Neuronal stem cell (in vitro differentiated cells): ENCODE measurements at places on chromosomes 7 and 10.
A peak's percentile ranks its signal among the peaks of the same experiment; 100 is the strongest.

DNA sequence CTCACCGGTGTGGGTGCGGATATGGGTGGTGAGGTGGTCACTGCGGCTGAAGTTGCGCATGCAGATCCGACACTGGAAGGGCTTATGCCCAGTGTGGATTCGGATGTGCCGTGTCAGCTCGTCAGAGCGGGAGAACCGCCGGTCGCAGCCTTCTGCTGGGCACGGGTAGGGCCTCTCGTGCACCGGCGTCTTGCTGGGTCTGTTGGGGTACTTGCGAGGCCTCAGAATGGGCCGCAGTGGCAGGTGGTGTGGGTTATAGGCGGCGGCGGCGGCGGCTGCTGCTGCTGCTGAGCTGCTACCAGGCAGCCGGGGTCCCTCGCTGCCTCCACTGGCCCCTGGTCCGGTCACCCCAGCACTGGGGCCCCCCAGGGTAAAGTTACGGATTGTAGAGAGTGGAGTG, 2.7 kb downstream of the EGR2 start:
- DNase-seq: no peak

GRCh38 chr7:68183176-68183575, 1186.5 kb downstream of the TYW1 start:
- DNase-seq: no peak

DNA sequence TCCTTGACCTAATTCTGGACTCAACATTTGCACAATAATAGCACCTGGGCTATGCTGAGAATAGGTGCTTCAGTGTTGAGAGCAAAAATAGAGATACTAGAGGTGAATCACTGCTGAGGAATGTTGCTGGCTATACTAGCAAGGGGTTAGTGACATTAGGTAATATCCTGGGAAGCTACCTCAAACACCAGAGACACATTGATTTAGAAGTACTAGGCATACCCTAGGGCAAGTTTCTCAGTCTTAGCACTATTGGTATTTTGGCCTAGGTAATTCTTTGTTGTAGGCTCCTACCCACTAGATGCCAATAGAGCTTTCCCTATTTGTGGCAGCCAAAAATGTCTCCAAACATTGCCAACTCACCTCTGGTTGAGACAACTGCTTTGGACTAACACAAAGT, 484.0 kb upstream of the MBL2 start:
- no peak for DNase-seq

GRCh38 chr10:47042780-47043750, 131.8 kb downstream of the PTPN20 start:
- no peak for DNase-seq

GRCh38 chr10:57715233-57715632, 552.5 kb downstream of the IPMK start:
- DNase-seq: no peak

- no peak for DNase-seq
Measured at GRCh38 chr7:41997151-41997550, 239.9 kb downstream of the GLI3 start.

GRCh38 chr10:29658984-29659965, 24.5 kb upstream of the SVIL start:
- no peak for DNase-seq

DNA sequence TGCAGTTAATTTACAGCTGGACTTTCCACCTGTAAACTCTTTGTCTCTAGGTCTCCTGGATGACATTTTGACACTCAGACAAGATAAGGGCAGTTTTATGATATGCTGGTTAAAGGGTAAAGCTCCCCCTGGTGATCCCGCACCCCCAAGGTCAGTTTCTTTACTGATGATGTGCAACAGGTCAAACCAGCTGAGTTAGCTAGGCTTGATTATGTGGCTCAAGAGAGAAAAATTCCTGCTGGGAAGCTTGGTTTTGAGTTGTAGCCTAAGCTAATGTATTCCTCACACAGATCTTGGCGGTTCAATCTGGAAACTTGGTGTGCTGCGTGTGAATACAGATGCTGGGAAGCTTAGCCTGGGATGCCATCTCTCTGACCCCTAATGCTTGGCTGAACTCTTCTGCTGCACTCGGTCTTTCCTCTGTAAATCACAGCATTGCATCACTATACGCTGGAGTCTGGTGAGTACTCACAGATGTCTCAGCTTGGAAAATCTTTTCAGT, 11.4 kb upstream of the AKR1D1 start:
- DNase-seq: no peak

GRCh38 chr10:125134916-125135770, 25.2 kb downstream of the CTBP2 start:
- no peak for DNase-seq

- no peak for DNase-seq
Measured at GRCh38 chr7:8232999-8233847, 28.7 kb downstream of the ICA1 start.

GRCh38 chr10:48234787-48235186, 39.7 kb downstream of the FRMPD2 start:
- DNase-seq: no peak

GRCh38 chr10:34063592-34063991, 729.1 kb upstream of the NRP1 start:
- no peak for DNase-seq

- DNase-seq: no peak
Measured at GRCh38 chr10:34426041-34426440, 389.1 kb downstream of the PARD3 start.

DNA sequence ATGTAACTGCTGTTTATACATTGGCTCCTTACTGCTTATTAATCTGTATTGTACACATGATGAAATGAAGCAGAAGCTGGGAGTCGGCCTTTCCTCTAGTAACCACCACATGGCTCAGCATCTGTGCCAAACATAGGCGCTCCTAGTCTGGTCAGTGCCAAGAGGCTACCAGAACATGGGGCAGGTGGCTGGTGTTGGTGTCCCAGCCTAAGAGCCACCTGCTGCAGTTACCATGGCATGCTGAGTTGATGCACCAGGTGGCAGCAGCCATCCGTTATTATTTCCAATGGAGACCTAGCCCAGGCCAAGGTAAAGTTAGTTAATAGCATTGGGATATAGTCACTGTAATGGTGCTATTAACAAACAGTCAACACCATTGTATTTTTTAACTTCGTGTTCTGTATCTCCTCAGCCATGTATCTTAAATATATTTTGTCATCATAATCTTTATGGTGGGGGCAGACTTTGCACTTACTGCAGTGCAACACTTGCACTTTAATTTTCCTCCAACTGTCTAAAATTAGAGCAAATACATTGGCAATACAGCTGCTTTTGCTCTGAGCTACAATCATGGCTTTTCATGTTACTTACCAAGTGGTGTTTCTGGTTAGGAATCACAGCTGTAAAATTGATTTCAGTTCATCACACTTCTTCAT, 33.1 kb downstream of the HBP1 start:
- peak; percentile 8 for DNase-seq

- no peak for DNase-seq
Measured at GRCh38 chr7:90777041-90777440, 180.9 kb downstream of the CDK14 start.

- peak; percentile 78 for DNase-seq
Measured at GRCh38 chr7:35906191-35906908, 105.5 kb downstream of the SEPTIN7 start.

DNA sequence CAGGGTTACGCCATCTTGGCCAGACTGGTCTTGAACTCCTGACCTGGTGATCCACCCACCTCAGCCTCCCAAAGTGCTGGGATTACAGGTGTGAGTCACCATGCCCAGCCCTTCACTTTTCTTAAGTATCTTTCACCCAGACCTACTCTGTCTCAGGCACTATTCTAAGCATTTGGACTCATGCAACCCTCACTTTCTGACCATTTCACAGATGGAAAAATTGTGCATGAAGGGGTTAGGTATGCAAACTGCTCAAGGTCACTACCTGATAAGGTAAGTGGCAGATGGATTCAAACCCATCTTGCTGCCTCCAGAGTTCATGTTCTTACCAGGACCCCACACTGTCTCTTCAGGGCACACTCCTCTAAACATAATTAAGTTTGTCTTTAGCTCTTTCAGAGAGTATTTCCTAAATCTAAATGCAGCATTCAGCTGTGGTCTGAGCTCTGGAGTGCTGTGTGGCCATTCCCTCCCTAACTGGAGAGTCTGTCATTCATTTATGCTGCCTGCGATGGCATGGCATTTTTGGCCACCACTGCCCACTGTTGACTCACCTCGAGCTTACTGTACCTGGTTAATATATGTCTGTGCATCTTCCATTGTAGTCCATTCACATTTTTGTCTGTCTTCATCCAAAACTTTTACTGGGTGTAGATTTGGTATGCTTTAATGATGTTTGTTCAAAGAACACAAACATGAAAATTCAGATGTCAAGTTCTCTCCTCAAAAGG, 88.4 kb downstream of the CCDC71L start:
- no peak for DNase-seq

DNA sequence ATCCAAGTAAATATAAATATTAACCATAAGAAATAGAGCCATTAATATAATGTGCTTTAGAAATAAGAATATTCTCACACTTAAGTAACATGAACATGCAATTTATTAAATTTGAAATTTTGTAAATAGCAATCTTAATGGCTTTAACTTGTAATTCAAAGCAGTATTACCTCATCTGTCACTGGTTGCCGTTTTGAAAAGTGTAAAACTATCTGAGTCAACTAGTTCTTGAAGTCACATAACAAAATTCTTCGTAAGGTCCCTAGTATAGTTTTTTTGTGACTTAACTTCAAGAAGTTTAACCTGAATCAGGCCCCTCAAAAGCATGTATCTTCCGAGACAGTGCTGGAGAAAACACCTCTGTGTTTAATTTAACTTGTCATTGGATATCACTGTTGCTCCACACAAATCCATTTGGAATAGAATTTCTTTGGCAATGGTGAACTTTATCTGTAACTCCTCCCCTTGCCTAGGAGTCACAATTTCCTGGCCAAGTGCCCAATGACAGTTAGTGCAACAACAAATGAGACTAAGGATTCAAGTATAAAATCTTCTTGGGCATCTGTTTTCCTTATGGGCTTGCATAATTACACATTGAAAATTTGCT, 47.1 kb downstream of the NT5C2 start:
- no peak for DNase-seq

- DNase-seq: peak; percentile 29
Measured at GRCh38 chr10:75540981-75541380, 109.6 kb downstream of the LRMDA start.

DNA sequence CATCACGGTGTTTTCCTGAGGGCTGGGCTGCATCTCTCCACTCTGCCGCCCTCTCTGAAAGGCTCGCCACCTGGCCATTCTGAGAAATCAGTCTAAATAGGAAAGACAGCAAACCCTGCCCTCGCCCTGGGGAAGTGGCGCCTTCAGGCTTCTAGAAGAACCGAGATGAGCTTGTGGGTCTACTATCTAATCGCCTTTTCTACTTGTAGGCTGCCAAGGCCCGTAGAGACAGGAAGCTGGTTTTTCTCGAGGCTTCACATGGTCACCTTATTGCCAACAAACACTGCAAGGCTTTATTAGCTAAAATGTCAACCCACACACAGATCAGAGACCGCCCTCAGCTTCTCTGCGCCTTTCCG, 21.4 kb downstream of the LAT2 start:
- DNase-seq: no peak

GRCh38 chr7:70618020-70618551, 513.9 kb upstream of the GALNT17 start:
- DNase-seq: no peak

DNA sequence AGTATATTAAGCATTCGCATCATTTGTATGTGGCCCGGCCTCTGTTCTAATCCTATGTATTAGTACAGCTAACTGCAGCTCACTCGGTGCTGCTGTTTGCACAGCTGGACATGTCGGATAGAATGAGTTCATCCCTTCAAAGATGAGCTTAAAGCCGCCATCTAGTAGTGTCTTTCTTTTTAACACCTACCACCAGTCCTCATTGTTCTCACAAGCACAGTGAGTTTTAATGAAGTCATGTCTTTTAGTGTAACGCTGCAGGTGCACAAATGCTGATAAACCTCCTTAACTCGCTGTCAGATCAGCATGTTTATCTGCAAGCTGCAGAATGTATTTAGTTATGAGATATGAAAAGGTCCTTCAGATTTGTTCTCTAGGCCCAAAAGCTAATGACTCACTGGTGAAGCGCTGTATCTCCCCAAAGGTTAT, 247.5 kb downstream of the MTERF1 start:
- DNase-seq: no peak

GRCh38 chr7:34758111-34758601, 100.1 kb downstream of the NPSR1 start:
- DNase-seq: no peak

DNA sequence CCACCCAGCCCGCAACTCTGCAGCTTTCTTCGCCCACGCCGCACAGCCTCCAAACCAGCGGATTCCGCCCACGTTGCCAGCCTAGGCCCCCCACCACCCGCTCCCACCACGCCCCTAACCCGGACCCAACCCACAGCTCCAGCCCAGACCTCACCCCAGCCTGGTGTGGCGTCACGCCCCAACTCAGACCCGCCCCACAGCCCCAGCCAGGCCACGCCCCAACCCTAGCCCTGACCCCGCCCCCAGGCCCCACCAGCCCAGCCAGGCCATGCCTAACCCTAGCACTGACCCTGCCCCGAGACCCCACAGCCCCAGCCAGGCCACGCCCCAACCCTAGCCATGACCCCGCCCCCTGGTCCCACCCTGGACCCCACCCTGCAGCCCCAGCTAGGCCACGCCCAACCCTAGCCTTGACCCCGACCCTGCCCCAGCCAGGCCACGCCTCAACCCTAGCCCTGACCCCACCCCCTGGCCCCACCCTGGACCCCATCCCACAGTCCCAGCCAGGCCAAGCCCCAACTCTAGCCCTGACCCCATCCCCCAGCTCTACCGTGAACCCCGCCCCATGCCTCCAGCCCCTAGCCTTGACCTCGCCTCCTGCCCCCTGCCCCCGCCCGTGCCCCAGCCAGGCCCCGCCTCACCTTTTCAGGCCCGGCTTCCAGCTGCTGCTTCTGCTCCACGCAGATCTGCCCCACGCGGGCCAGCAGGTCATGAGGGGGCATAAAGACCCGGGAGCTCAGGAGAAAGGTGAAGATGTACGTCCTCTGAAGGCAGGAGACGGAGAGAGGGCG, 64.0 kb downstream of the RASGEF1A start:
- no peak for DNase-seq

DNA sequence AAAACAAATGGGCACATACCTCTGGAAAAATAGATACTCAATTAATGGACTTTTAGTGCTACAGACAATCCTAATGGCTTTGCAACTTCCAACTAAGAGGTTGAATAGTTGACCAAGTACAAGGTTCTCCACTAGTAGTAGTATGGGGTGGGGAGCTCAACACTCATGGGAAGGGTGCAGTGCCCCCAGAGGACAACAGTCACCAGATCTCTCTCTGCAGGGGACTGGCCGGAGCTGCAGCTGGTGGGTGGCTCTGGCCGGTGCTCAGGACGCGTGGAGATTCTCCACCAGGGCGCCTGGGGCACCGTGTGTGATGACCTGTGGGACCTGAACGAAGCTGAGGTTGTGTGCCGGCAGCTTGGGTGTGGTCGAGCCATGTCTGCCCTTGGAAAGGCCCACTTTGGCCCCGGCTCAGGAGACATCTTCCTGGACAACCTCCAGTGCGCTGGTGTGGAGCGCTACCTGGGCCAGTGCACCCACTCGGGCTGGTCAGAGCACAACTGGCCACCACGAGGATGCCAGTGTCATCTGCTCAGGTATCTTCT, 68.1 kb downstream of the CUZD1 start:
- no peak for DNase-seq

DNA sequence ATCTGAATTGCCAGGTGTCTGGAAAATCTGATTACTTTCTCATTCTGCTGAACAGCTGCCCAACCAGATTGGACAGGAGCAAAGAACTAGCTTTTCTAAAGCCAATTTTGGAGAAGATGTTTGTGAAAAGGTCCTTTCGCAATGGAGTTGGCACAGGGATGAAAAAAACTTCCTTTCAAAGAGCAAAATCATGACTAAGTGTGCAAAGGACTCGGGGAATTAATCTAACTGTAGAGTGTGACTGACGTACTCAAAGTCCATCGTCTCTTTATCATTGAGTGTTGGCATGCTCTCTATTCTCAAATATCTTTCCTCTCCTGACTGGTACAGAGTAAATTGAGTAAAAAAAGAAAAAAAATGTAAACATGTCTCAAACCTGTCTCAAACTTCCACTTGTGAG, 3.3 kb downstream of the NPS start:
- no peak for DNase-seq
